Fibroblast of the conjunctiva (primary cell): ENCODE measurements at places on chromosomes 2 and 18.
A peak's percentile ranks its signal among the peaks of the same experiment; 100 is the strongest.

DNA sequence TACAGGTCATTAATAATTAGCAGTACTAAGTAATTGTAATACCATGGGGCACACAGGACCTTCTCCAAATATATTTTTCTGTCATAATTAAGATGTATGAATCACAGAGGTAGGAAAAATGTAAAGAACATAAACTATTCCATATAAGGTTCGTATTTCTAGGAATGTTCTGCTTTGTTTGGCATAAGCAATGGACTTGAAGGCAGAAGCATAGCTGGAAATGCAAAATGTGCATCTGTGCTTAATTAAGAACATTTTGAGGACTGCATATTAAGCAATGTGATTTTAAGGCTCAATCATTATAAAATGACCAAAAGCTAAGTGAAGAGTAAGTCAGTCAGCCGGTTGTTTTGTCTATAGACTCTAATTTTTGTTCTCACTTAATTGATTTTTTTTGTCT lies 123.2 kb downstream of the RBM43 start:
- DNase-seq, result peak; percentile 90

DNA sequence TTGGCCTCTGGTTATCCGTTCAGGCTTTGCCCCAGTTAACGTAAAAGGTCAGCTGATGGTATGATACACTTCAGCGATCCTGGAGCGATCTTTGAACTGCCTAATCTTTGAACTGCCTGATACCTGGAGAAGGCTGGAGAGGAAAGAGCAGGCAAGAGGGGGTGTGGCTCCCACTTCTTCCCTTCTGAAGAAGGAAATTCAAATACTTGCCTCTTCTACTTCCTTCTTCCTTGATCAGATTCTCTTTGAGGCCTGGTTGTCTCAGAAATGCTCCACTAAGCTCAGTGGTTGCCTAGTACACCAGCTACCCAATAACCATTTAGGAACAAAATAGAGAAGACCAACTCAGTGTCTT lies 619 bp downstream of the GALM start:
- DNase-seq, result no peak

- no peak for DNase-seq
Measured at GRCh38 chr2:96538487-96539214, 2.1 kb downstream of the ARID5A start.

- no peak for DNase-seq
Measured at GRCh38 chr2:176146101-176146500, 5.2 kb upstream of the HOXD4 start.

GRCh38 chr18:56921896-56922480 lies 224.9 kb upstream of the BOD1L2 start:
- no peak for DNase-seq

DNA sequence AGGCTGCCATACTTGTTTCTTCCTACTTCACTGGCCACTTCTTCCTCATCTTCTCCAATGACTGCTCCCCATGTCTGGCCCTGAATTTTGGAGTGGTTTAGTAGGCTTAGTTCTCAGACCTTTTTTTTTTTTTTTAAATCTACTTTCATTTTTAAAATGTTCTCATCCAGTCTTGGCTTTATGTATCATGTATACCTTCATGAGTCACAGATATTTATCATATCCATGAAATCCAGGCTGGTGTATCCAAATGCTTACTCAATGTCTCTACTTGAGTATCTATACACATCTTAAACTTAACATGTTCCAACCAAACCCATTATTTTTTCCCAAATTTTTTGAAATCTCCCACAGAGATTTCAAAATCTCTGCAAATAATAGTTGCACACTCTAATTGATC lies 26.3 kb upstream of the CFAP36 start:
- no peak for DNase-seq
